ENCODE measurements at places on chromosomes 5 and 9.

DNA sequence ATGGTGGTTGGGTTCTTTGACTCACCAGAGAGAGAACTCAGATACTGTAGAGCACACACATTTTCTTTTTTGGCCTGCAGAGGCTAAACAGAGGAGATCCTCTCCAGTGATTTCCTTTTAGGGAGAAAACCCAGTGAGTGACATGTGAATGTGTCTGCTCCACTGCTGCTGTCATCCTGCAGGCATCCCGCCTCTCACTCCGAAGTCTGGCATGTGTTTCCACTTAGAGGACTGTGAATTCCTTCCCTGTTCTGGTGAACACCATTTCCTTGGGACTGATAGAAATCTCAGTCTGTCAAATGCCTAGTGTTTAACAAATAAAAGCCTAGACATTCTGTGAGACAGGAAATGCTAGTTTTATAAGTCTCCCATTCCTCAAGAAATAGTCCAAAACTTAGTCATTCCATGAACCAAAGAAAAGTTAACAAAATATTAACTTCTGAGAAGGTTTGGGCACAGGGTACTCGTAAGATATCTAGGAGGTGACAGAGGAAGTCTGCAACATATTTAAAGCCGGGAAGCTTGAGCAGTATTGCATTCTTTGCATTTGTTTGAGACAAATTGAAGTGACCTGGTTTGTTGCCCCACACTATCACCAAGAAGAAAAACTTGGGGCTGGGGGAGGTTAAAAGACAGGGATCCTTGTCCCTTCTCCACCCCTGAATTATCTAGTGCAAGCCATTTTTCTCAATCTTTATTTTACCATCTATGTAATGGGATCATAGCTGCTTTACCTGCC is 74.9 kb upstream of the NIPAL4 start:
- DNase-seq, result peak; percentile 99

DNA sequence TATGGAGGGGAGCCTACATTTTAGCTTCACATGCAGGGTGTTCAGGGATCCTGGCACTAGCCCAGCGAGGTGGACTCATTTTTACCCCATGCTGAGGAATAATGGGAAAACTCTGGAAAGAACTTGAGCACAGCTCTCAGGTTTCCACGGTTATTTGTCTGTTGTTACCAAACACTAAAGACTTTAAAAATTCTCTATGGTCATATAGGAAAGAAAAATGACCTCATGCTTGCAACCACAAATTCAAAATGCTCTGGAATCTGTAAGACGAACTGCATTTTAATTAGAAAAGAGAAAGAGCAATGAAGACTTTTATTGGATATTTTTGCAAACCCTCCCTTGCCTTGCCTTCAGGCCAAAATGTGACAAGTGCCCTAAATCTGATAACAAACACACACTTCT is 606.9 kb downstream of the EBF1 start:
- DNase-seq, result peak; percentile 70

- no peak for DNase-seq
Observed at GRCh38 chr9:85688361-85688760, 53.4 kb downstream of the AGTPBP1 start.

DNA sequence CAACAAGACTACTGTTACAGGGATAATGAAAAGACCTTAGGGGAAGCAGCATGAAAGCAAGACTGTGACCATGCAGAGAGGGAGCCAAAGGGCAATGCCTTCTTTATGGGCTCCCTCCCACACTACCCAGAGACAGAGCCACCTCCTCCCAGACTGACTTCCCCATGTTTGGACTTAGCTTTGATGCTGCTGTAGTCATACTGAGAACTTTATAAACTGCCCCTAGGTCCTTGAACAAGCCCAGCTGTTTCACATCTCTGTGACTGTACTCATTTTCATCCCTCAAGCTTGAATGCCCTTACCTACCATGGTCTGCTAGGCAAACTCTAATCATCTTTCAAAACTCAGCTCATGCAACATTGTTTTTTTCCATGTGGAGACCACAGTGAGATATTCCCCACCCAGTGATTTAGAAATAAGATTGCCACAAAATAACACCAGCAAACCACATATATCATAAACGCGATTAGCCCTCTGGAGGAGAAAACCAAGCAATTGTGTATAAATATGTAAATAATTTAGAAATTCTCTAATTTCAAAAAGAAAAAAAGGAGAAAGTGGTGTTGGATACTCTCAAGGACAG is 23.4 kb upstream of the FAM169A start:
- no peak for DNase-seq

DNA sequence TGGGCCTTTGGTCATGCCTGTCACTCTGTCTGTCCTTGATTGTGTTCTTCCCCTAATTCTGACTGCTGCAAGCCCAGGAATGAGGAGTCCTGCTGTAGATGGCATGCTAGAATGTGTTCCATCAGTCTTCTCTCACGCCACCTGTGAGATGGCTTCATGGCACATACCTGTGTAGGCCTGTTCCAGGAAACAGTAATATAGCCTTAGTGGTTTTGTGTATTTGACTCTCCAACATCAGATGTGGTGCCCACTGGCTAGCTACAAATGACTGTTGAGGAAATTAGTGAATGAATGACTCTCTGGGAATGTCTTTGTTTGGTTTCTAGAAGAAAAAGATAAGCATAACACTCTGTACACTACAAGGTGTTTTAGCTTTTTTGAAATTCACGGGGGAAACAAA is 367.5 kb downstream of the KDM4C start:
- no peak for DNase-seq

DNA sequence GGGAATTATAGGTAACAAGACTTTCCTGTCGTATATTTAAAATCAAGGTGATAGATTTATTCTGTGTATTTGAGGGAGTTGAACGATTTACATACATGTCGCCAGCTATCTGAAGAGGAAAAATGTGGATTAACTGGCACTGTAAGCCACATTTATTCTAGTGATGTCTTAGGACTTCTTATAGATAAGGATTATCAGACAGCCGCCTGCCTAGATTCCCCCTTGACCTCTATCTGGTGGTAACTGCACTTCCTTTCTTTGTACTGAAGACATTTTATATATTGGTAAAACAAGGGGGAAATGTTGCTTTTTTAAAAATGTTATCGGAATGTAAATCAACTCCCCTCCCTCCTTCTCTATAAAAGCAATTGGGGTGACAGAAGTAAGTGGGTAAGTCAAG is 39.3 kb upstream of the F2RL2 start:
- DNase-seq, result no peak

GRCh38 chr5:137672001-137672400 is 63.9 kb downstream of the KLHL3 start:
- no peak for DNase-seq

All from GM04504 (cell line).